ENCODE measurements at places on chromosomes 2 and 18.

GRCh38 chr18:70422391-70422965, 133.6 kb downstream of the SOCS6 start:
- no peak for DNase-seq

DNA sequence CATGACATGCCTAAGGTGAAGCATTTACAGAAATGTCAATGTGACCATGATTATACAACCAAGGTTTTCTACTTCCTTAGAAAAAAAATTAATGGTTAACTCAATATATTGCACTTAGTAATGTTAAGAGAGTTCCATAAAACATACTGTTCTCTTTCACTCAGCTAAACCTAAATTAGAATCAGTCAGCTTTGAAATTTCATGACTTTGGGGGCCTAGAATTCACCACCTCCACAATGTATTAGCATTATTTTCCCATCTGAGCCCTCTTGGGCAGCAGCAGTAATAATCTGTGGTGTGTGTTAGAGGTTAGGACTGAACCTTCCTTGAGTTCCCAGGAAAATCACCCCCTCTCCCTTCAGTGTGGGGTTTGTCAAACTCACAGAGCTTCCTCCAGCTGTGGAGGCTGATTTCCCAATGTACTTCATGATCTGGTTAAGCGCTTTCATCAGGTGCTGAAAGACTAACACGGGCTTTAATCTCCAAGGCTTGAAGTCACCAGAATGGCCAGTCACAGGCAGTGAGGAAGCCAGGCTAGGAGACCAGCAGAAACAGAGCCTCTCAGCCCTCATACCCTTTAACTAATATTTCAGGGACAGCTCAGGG, 7.1 kb upstream of the UPP2 start:
- no peak for DNase-seq

DNA sequence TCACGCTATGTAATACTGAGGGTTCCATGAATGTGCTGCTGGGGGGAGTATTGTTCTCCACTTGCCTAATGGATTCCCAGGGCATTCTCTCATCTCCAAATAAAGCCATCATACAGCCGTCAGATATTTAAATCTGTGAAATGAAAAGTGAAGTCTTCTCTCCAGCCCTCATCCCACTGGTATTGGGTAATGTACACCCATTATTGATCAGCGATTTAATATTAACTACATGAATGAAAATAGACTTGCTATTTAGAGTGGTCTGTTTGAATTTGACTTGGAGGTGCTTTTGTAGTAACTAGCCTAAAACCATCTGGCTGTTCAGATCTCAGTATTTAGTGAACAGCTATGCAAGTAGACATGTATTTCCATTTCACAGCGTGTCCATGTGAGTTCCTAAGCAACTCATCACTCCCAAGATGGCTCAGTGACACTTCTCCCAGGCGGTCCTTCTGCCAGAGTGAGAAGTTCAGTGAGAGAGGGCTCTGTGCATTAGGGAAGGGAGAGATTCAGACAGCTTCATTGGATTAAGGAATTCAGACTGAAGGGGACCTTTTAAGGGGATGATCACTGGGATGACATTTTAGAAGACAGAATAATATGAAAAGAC, 140.7 kb downstream of the WDSUB1 start:
- DNase-seq, result no peak

GRCh38 chr18:24136967-24137373, 1.9 kb upstream of the CABYR start:
- DNase-seq, result no peak

- no peak for DNase-seq
These were observed 106.2 kb upstream of the EPC2 start for GRCh38 chr2:148538375-148538774.
